ENCODE measurements at places on chromosomes 13 and 19. TPM values are rescaled to one million over a fixed set of nuclear protein-coding genes. Genes with fewer than 3 reads are reported as not detected.

The MRPS31 gene
- total RNA-seq: 23.7 TPM

The SIGLEC8 gene
- 0.49 TPM for total RNA-seq

- H3K4me3 ChIP-seq: no peak overlapping the region
- H3K36me3 ChIP-seq: no peaks in the 10 kb centered on the region
- no peak overlapping the region for H3K27ac ChIP-seq
- DNase-seq: no peak
- no peaks in the 10 kb centered on the region for H3K4me1 ChIP-seq
Observed at GRCh38 chr19:31319465-31319864, 29.8 kb downstream of the TSHZ3 start.

DNA sequence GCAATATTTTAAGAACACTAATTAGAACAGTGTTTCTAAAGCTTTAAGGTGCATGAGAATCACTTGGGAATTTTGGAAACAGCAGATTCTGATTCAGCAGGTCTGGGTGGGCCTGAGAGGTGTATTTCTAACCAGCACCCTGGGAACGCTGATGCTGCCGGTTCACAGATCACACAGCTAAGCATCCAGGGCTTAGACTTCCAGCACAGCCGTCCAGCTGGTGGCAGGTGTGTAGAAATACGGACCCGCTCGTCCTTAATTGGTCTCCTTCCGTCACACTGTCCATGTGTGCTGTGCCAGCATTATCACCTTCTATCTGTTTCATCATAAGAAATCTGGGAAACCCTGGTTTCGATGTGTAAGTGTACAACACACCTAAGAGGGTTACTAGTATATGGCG is 1029.0 kb downstream of the EFNB2 start:
- no peak overlapping the region for H3K27ac ChIP-seq
- no peak for DNase-seq
- no peaks in the 10 kb centered on the region for H3K36me3 ChIP-seq
- H3K4me3 ChIP-seq: no peak overlapping the region

- no peaks in the 10 kb centered on the region for H3K36me3 ChIP-seq
- H3K4me3 ChIP-seq: no peak overlapping the region
- H3K27ac ChIP-seq: peak overlapping the region; percentile 79
- H3K4me1 ChIP-seq: peaks cover 10% of the 10 kb centered on the region
Observed at GRCh38 chr19:3176715-3177501, 1.7 kb upstream of the S1PR4 start.

- no peaks in the 10 kb centered on the region for H3K4me1 ChIP-seq
- H3K27me3 ChIP-seq: no peaks in the 10 kb centered on the region
- H3K4me3 ChIP-seq: no peak overlapping the region
- H3K27ac ChIP-seq: no peak overlapping the region
Observed at GRCh38 chr13:93861818-93862217, 617.7 kb downstream of the DCT start.

DNA sequence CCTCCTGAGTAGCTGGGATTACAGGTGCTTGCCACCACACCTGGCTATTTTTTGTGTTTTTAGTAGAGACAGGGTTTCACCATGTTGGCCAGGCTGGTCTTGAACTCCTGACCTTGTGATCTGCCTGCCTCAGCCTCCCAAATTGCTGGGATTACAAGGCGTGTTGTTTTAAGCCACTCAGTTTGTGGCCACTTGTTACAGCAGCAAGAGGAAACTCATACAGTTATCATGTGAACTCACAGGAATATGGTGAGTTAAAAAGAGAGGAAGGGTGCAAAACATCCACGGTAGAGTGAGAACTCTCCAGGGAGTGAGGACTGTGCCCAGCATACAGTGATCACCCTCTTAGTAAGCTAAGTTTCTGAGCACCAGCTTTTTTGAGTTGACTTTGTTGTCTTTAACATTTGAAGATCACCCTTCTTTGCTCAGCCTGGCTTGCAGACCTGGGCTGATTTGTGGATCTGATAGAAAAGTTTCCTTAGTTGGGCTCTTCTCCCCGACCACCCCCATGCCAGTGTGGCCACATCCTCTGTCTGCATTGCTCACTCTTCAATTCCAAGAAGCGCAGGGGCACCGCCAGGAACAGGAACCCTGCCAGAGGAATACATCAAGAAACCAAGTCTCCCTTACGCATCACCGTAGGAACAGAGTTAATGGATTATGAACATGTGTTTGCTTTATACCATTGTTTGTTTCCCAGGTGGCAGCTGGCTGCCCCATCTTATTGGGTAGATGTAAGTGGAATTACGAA is 16.0 kb downstream of the ALOX5AP start:
- H3K4me3 ChIP-seq: no peak overlapping the region
- no peaks in the 10 kb centered on the region for H3K4me1 ChIP-seq
- no peak overlapping the region for H3K27ac ChIP-seq
- no peaks in the 10 kb centered on the region for H3K36me3 ChIP-seq
- peaks cover 2% of the 10 kb centered on the region for H3K27me3 ChIP-seq

Data from K562 (cell line).